ENCODE measurements at places on chromosomes 7 and 10.

DNA sequence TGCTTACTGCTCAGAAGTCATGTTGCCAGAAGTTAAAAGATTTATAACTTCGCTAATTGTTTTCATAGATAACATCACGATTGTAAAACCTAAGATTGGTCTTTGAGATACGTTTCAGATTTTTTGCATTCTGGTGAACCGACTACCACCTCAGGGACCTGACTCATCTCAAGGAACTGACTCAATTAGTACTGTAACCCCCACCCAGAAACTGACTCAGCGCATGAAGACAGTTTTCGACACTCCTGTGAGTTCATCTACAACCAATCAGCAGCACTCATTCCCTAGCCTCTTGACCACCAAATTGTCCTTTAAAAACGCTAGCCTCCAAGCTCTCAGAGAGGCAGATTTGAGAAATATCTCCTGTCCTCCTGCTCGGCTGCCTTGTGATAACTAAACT is 72.3 kb downstream of the ELMO1 start:
- DNase-seq: peak; percentile 74

- no peak for DNase-seq
These were observed 8.7 kb downstream of the HUS1 start for GRCh38 chr7:47970761-47971160.

DNA sequence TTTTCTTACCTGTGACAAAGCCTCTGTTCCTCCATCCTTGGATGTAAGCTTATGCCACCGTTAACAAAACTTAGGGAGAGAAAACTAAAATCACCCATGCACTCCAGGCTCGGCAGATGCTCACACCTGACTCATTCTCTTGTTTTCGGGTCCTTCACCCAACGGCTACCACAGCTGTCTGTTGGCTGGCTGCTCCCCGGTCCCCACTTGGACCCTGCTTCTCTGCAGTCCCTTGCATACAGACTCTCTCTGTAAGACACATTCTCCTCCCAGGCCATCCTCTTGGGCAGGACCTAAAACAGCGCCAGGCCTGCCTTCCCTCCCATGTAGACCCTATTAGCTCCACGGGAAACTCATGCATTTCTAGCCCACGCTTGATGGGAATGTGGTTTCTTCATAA is 12.1 kb upstream of the INHBA start:
- DNase-seq: no peak

GRCh38 chr10:114499630-114500190 is 95.4 kb upstream of the AFAP1L2 start:
- DNase-seq: peak; percentile 80

DNA sequence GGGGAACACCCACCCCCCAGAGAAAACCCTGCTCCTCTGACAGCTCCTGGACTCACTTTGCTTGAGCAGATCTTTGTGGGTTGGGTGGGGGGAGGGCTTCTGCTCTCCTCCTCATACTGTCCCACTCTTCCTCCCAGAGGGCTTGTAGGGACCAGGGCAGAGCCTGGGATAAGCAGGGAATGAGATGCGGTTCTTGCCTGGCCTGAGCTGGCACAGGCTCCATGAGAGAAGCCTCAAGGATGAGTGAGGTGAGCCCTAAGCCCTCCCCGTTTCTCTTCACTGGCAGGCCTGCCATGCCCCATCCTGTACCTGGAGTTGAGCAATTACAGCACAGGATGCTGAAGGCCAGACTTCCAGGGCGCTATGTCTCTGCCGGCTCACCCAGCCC is 134.7 kb downstream of the ADAM12 start:
- DNase-seq: no peak

- DNase-seq: no peak
These were observed 575.0 kb upstream of the MGMT start for GRCh38 chr10:128892005-128892404.

DNA sequence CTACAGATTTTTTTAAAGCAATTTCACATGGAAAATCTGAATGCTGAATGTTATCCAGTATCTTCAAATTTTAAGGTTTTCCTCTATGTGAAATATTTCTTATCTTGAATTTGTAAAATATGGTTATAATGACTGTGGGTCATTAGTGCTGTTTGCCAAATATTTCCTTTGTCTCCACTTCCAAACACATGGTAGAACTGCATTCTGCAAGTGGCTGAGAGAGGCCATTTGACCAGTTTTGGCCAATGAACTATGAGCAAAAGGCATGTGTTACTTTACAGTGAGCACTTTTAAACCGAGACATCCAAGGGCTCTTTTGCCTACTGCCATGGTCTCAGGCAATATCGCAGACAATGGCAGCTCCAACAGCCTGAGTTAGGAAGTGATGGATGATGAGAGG is 117.2 kb upstream of the RSU1 start:
- DNase-seq: no peak

GRCh38 chr7:111727905-111728634 is 165.8 kb upstream of the IMMP2L start:
- no peak for DNase-seq

DNA sequence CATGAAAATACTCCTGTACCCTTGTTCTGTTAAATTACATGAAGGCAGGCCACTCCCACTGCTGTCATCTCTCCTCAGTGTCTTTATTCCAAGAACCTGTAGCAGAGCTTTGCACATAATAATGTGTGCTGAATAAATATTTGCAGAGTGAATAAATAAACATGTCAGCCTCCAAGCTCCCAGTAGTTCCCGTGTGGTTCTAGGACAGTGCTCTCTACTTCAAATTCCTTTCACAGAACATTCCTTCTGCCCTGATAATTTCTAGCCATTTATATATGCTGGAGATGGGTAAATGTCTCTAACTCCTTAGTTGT is 20.3 kb upstream of the HYAL4 start:
- DNase-seq: no peak

GRCh38 chr10:119750391-119751230 is 24.8 kb downstream of the INPP5F start:
- peak; percentile 59 for DNase-seq

DNA sequence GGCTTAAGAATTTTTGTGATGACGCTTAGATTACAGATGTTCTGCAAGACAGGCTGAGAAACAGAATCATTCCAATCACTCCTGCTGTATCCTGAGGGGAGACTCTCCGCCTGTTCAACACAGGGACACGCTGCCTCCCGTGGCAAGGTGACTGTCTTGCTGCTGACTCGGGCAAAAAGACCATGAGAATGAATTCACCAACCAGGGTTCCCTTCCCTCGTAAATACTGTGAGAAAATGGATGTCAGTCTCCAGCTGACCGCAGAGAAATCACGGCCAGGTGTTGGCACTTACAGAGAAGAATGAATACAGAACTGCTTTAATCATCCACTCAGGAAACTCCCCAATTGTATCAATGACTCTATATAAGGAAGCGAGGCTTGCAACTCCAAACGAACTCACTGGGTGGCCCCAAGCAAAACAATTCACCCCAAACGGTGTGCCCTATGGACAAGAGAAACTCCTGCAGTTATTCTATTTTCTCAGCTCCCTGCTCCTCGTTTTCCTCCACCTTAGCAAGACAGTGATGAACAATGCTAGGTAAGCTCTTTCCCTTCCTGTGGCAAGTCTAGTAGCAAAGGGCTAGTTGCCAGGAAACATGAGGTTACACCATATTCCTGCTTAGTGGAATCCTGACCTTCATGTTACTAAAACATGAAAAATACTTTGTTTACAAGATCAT is 22.8 kb downstream of the GNA12 start:
- DNase-seq: no peak

- no peak for DNase-seq
These were observed 161.3 kb downstream of the DYNC1I1 start for GRCh38 chr7:95933618-95934017.

- no peak for DNase-seq
These were observed 93.5 kb downstream of the UPF2 start for GRCh38 chr10:11949152-11949551.

DNA sequence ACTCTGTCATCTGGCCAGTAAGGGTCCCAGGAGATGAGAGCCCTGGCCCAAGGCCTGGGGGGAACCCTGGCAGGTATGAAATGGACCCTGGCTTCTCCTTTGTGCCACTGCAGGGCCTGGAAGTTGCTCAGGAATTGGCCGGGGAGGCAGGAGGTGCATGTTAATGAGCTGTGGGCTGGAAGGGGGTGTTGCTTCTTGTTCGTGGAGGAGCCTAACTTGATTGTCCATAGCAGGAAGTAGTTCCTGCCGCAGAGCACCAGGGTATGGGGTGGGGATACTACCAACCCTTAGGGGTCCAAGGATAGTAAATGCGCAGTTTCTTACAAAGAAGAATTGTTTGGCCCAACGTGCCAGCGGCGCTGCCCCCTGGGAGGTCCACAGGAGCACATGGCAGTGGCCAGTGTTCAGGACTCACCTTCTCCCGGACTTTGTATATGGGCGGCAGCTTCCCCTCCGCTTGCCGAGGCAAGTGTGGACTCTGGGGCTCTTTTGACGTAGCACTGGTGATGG is 21.5 kb downstream of the TEX36 start:
- DNase-seq: no peak

DNA sequence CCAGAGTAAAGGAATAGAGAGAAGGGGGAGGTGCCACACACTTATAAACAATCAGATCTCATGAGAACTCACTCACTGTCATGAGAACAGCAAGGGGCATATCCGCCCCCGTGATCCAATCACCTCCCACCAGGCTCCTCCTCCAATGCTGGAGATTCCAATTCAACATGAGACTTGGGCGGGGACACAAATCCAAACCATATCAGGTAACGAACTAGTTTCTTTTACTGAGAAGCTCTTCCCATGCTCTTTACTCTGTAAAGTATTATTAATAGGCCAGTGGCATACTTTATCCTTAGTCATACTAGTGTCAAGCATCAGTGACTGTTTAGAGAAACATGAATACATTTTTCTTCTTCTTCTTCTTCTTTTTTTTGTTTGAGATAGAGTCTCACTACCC is 39.4 kb upstream of the ZNF488 start:
- no peak for DNase-seq

- no peak for DNase-seq
These were observed 124.0 kb downstream of the HERPUD2 start for GRCh38 chr7:35570937-35571336.

GRCh38 chr10:5692461-5693358 is 8.1 kb downstream of the TASOR2 start:
- DNase-seq: peak; percentile 83

DNA sequence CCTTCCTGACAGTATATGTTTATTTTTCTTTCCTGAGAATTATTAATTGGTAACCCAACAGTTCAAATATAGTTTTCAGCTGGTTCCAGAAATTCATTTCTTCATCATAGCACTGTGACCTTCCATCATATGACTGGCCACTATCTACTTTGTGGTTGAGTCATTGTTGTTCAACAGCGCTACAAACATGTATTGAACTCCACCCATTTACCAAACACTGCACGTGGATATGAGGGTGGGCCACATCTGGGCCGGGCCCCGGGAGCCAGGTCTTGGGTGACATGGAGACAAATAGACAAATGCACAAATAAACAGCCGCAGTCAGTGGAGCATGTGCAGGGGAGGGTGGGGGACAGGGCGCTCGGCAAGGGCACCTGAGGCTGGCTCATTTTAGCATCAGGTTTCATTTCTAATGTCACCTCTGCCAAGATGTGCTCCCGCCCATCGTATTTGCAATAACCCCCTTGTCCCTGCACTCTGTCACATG is 24.0 kb upstream of the EEPD1 start:
- no peak for DNase-seq

- DNase-seq: no peak
These were observed 28.1 kb downstream of the INPP5A start for GRCh38 chr10:132565516-132566209.

GRCh38 chr7:17244786-17245185 is 53.7 kb upstream of the AHR start:
- no peak for DNase-seq

DNA sequence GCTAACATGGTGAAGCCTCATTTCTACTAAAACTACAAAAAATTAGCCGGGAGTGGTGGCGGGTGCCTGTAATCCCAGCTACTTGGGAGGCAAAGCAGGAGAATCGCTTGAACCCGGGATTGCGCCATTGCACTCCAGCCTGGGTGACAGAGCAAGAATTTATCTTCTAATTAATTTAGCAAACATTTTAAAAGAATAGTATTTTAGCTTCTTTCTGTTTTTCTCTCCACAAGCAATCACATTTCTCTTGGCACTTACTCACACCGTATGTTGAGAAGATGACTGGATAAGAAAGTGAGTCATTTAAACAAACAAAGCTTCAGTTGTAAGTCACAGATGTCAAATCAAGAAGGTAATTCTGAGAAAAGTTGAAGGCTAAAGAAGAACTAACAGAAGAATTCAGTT is 264.0 kb downstream of the ARL4A start:
- DNase-seq: no peak

DNA sequence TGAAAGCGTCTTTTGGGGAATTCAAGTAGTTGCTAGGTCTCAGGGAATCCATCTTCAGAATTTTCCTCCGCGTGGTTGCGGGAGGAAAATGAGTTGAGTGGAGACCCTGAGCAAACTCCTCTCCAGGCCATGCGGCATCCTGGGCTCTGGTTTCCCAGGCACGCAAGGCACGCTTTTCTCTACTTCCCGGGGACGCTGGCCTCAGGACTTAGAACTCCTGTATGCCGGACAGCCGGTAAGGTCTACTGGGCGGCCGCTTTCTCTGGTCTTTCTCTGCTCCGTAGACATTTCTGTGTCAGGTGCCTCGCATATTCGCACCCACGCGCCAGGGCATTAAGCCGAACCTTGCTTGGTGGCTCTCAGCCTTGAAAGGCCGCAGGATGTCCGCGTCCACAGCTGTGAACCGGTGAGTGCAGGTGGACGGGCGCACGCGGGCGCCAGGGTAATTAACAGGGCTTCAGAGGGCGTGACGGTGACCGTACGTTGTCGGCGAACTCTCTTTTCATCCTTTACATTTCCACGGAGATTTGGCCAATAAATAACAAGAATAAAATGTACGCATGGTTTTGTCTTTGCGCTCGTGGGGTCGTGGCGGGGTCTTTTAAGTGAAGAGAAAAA is 992 bp upstream of the RBM20 start:
- DNase-seq: peak; percentile 5

DNA sequence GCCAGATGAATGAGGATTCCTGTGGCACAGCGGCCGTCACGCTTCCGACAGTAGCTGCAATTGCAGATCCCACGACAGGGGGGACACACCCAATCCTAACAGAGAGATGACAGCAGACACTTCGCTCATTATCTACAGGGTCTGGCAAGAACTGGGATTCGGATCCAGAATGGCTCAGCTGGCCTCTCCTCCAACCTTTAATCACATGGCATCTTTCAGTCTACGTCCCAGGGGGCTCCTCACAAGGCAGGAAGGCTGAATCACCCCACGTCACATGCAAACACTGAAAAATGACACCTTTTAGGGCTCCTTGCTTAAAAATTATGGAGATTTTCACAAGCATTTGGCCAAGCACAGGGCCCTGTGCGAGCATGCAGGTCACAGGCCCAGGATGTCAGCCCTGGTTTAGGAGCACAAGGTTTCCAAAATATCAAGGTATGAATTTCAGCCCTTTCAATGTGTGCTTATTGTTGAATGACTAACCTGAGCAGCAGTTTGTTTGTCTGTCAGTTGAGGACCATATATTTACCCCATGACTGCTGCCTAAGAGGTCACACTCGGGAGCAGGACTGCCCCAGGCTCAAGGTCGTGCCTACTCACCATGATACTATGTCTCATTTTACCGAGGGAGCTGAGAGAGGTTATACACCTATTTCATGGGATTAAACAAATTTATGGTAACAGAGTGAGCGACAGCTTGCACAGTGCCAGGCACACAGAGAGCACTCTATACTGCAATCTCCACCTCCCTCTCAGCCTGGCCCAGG is 42.5 kb downstream of the CDCA7L start:
- DNase-seq: no peak
